Cardiac fibroblast (primary cell): ENCODE measurements at places on chromosomes 3 and 15.
A peak's percentile ranks its signal among the peaks of the same experiment; 100 is the strongest.

- DNase-seq = peak; percentile 96
Observed at GRCh38 chr3:142209655-142210054, 15.7 kb downstream of the GK5 start.

- peak; percentile 31 for DNase-seq
Observed at GRCh38 chr3:44058022-44058867, 183.4 kb upstream of the TOPAZ1 start.

DNA sequence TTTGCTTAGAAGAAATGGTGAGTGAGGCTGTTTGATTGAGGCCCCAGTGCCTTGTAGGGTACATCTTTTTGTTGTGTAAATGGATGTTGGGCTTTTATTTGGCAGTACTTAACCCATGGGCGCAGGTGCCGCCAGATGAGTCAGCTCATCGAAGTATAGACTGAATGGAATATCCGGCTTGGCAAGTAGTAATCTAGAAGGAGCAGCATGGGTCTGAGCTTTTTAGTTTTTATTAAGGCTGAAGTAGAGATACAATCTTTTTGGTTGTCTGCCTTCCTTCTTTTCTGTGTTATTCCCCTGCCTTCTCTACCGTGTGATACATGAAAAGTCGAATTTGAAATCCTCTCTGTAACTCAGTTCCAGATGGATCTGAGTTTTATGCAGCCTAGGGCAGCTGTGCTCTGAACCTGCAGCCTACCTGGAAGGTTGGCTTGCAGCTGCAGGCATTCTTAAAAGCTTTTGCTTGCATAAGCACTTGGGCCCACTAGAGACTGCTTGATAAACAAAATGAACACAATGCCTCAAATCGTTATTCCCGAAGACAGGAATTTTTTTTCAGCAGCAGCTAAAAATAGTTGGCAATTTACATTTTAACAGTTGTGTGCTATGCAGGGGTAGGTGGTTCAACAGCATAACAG is 177.5 kb upstream of the CGNL1 start:
- DNase-seq = peak; percentile 35

DNA sequence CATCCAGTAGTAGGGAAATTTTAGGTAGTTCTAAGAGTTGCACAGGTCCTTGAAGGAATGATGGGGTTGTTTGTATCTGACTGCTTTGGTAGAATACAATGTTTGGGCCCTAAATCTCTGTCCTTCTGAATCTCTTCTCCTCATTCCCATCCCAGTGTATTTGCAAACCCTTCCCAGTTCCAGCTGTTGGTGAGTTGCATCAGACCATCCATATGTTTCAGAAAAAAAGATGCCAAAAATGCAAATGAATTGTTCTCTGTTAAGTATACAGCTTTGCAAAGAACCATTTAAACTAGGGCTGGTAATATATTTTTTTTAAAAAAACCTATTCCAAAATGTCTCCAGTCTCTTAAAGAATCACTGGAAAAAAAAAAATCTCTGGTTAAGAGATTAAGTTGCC is 250.8 kb upstream of the FEZF2 start:
- DNase-seq = no peak

DNA sequence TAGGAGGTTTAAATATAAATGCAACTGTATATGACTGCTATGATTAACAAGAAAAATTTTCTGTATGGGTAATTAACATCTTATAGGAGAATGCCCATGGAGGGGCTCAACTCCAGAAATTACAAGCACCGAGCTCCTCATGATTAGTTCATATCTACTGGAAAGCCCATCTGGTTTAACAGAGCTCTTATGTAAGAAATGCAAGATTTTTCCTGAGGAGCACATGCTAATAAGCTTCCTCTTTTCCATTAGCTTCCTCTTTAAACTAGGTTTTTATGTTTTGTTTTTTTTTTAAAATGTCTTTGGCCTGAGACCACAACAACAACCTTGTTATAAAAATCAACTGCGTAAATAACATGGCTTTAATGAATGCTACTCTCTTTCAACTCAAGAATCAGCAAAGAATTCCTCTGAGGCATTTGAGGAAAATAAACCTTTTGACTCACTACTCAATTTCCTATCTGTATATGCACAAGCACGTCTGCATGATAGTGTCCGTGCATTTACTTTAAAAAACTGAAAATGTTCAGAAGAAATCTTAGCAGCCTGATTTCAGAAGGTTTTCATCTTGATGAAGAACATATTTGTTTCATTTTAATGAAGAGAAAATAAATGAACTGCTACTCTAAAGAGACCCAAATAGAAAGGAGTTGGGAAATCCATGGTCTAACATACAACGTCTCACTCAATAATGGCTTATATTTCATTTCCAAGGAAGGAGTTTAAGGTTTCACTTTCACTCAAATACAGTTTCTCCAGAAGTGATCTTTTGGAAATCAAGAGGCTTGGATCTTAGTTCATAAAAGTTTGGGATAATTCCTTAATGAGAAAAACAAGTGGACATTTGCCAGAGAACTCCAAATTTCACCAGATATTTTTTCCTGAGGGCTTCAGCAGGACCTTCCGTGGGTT is 180.8 kb downstream of the KCNAB1 start:
- peak; percentile 21 for DNase-seq

DNA sequence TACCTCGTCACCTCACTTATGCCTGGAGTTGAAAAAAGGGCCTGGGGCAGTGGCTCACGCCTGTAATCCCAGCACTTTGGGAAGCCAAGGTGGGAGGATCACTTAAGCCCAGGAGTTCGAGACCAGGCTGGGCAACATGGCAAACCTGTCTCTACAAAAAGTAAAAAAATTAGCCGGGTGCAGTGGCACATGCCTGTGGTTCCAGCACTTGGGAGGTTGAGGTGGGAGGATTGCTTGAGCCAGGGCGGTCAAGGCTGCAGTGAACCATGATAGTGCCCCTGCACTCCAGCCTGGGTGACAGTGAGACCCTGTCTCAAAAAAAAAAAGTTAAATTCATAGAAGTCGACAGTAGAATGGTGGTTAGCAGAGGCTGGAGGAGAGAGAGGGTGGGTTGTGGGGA is 4.6 kb upstream of the NEIL1 start:
- no peak for DNase-seq

GRCh38 chr3:129956936-129957335 is 17.6 kb upstream of the TRH start:
- no peak for DNase-seq

- DNase-seq = no peak
Observed at GRCh38 chr3:80331494-80332170, 563.8 kb upstream of the ROBO1 start.

DNA sequence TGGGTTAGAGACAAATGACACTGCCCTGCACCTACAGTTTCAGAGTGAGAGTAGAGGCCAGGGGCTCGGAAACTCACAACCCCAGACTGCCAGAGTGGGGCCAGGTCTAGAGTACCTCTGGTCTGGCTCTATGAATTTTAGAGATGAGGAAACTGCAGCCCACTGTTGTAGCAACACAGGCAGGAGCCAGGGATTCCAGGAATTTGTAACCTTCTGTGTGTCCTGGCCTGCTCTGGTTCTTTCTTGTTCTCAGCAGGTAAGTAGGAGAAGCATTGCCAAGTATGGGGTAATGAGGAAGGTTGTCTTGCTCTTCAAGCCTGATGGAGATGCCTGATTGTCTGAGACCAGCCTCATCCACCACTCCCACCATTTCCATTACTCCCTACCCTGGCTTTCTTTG is 221.8 kb downstream of the UACA start:
- DNase-seq = no peak

- peak; percentile 82 for DNase-seq
Observed at GRCh38 chr3:169171739-169172138, 491.8 kb downstream of the MECOM start.

DNA sequence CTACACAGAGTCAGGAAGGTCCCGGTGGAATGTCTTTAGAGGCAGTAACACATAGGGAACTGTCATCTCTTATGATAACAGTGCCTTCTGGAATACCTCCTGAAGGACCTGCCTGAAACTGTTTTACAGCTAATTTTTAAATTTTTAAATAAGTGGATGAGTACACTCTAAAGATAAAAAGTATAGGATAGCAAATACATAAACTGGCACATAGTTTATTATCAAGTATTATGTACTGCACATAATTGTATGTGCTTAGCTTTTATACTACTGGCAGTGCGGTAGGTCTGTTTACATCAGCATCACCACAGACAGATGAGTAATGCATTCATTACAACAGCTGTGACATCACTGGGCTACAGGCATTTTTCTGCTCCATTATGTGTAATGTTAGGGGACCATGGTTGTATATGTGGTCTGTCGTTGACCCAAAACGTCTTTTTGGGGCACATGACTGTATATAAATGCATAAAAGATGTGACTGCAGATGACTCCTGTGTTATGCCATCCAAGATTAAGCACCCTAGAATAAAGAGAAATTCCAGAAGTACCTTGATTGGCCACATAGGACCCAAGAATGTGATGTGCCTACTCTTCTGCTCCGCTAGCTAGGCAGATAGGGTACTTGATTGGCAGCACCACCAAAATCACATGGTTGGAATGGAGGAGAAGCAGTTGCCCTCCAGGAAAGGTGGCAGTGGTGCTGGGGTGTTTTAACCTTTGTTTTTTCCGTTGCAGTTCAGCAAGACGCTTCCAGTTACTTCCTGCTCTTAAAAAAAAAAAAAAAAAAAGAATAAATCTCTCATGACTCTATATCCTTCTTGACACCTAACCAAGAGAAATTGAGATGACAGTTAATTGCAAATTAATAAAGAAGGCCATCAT is 3.3 kb downstream of the VPS8 start:
- DNase-seq = peak; percentile 59

GRCh38 chr15:76932135-76932966 is 802 bp downstream of the RCN2 start:
- DNase-seq = peak; percentile 13

DNA sequence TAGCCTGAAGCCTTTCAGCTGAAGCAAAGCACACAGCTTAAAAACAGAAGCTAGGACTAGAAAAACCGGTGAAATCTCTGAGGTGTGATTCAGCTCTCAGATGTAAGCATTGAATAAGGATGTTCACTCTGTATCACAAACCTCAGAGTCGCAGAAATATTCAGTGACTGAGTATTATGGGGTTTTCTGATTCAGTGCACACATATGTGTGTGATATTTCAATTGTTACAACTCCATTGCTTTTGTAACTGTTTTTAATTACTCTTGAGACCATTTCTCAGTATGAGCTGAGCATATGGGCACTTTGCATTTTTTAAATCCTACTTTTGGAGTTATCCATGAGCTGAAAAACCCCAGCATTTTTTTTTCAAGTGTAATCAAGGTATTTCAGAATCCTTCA is 868.8 kb downstream of the NTRK3 start:
- DNase-seq = no peak

GRCh38 chr3:181329024-181329423 is 339.5 kb upstream of the DNAJC19 start:
- DNase-seq = no peak

DNA sequence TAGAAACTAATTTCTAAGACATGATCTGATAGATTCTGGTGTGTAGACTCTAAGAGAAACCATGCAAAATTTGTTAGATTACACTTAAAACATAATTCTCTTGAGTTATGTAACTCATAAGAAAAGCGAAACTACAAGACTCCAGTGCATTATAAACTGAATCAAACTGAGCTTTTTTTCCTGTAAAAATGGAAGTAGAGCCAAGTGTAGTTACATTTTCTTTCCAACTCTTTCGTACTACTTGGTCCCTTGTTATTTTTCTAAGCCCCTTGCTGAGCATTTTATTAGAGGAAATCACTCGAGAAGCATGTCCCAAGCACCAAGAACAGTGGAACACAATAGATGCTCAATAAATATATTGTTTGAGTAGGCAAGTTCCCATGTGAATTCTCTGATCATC is 130.2 kb downstream of the GADL1 start:
- no peak for DNase-seq

GRCh38 chr3:100443690-100444089 is 42.4 kb downstream of the LNP1 start:
- no peak for DNase-seq

DNA sequence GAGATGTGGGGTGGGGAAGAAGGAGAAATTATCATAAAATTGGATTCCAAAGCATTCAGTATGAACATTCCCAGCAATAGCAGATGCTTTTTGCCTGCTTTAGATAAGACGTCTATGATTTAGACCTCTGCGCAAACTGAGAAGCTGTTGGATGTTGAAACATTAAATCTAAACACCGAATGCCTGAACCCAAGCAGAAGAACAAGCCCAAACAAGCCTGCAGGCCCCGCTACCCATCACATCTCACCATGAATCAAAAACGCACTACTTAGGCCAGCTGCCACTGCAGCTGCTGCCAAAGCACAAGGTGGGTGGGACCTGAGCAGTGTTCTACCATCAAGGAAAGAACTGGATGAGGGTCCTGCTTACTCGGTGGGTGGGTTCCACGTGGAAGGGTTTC is 24.4 kb upstream of the THBS1 start:
- no peak for DNase-seq

DNA sequence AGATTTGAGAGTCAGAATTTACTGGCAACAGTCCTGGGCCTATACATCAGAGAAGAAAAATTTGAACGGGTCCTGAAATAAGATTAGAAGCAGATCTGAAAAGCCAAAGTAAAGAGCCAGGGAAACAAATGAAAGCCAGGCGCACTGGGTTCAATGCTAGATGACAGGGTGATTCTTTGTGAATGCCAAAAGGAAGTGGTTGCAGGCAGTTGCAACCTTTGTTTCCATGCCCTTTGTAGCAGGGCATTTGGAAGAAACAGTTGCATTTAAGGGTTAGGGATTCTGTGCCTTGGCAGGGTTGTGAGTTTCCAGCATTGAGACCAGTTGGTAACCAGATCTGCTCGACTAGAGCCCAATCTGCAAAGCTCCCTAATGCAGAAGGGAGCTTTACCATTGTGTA is 36.4 kb upstream of the MTHFS start:
- no peak for DNase-seq

- DNase-seq = no peak
Observed at GRCh38 chr3:150798122-150798618, 35.2 kb upstream of the SIAH2 start.
